ENCODE measurements at places on chromosomes 16 and 17.

GRCh38 chr17:48854774-48855476 is 24.1 kb downstream of the CALCOCO2 start:
- DNase-seq = no peak

DNA sequence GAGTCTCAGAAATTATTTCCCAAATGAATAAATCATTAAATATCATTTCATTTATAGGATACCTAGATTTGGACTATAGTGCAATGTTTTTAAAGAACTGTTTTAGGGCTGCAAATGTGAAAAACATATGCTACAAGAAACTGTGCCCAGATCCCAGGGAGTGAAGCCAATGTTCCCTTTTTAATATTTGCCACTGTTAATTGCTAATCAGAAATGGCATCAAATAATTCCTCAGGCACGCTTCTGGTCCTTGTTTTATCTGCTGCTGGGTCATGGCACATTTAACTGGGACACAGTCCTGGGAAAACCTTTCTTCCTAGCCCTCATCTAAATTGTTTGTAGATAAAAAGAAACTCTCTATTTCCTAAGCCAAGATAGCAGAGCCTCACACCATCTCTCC is 79.3 kb upstream of the CNTNAP4 start:
- no peak for DNase-seq

GRCh38 chr17:82794781-82795482 is 43.1 kb downstream of the TBCD start:
- no peak for DNase-seq

- no peak for DNase-seq
Observed at GRCh38 chr16:22734368-22734767, 79.6 kb upstream of the HS3ST2 start.

GRCh38 chr16:88732172-88732960 is 26.1 kb downstream of the CTU2 start:
- DNase-seq = no peak

- no peak for DNase-seq
Observed at GRCh38 chr17:36470499-36470898, 16.0 kb upstream of the ZNHIT3 start.

DNA sequence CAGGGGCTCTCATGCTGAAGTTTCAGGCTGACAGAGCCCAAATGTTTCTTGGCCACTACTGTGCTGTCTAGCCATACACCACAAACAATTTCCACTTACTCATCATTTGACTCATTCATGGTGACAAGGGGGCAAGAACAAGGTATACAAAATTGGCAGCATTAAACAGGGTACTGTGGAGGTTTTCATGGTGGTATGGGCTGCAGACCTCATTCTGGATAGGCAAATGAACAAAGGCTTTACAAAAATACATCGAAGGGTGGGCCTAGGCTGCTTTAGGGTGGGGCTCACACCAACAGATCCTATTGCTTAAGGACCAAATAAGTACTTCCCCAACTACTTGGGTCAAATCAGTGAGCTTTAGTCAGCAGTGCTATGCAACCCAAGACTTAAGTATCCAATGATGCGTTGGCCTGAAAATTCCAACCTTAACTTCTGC is 53.0 kb downstream of the N4BP1 start:
- DNase-seq = no peak

- no peak for DNase-seq
Observed at GRCh38 chr16:4360538-4361021, 9.5 kb upstream of the PAM16 start.

DNA sequence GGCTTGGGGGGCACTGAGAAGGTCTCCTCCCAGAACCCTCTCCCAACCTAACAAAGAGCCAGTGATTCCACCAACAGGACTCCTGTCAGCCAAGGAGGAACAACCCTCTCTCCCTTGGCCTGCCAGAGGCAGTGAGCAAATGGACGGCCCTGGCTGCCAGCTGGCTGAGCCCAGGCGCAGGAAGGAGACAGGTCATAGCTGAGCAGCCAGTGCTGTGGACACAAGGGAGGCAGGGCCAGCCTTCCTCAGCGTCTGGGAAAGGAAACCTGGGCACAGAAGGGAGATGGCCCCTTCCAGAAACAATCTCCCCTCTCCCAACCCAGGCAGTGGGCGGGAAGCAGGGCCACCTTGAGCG is 2.1 kb downstream of the MPO start:
- no peak for DNase-seq

DNA sequence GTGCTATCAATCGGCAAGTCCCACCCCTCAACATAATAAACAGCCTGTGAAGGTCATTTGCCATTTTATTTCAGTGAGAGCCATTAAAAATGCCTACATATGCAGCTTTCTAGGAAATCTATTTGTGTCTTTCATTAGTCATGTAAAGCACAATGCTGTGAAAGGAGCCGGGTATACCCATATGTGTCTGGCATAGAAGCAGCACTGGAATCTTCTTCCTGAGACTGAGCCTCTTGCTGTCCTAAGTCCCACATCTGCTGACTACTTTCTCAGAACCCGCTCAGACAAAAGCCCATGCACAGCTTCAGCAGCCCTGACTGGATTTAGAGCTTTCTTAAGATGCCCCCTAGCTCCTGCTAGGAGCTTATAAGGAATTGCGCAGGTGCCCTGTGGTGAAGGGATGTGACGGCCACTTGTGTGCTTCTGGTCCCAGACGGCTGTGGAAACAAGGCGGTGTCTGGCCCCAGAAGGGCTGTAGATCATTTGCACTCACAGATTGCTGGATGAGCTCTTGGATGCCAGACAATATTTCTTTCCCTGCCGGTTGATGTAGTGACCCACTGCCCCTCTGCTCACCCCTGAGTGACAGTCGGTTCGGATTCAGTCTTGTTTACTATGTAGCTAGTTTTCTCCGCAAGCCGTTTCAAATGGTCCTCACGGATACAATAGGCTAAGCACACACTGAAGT is 172.2 kb downstream of the ANKFN1 start:
- DNase-seq = no peak

- no peak for DNase-seq
Observed at GRCh38 chr16:24074574-24074973, 181.6 kb upstream of the CACNG3 start.

GRCh38 chr17:37488009-37488604 is 1.6 kb upstream of the DUSP14 start:
- no peak for DNase-seq

DNA sequence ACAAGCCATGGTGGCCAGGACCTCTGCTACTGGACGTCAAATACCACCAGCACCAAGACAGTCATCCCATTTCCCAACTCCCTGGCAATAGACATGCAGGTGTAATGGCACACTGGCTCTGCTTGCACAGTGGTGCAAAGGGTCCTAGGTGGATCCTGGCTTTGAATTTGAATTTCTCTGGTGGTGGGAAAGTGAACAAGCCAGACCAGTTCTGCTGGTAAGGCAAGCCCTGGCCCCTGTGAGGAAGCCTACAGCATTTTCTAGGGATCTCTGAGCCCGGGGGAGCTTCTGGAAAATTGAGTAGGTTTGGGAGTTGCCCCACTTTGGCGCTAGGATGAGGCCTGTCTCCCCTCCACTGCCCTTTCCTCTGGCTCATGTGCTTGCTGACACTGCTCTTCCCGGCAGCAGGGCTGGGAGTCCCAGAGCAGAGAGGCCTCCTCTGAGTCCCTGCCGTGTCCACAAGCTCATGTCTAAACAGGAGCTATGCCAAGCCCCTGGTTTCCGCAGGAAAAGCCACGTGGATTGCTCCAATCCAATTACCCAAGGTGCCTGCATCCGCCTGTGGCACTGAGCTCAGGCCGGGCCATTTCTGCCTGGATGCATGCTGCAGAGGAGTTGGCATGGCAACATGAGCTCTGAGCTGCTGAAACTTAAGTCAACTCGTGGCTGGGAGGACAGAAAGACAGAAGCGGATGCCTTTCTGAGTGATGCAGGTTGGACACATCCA is 67.0 kb downstream of the PRMT7 start:
- DNase-seq = no peak

DNA sequence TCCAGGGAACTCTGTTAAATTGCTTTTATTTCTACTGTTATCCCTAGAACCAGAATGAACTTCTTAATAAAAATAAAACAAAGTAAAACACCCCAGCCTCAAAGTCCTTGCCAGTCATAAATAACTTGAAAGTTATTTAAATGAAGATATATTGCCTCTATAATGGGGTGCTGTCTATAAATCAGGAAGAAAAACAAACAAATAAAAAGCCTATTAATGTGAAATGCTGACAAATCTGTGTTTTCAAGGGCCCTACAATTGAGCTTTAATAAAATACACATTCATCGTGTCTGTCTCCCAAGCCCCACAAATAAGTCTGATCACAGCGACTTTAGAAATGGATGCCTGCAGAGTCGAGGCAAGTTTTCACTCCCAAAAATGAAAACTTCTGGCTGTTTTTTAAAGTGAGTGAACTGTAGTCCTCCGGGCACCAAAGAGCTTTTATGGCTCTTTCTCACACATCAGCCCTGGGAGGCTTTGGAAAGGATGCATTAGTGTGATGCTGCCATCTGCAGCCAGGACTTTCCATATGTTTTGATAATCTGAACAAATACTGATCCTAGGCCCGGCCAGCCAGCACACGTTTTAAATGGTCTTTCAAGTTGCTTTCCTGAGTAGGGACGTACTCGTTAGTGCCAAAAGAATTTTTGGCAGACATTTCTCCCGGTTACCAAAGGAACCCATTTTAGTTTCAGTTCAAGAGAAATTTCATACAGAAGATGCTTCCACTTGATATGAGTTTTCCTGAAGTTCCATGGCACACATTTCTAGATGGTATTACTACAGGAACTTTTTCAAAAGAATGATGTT is 16.3 kb downstream of the NACA2 start:
- DNase-seq = no peak

GRCh38 chr16:84585886-84586285 is 32.0 kb downstream of the COTL1 start:
- no peak for DNase-seq

DNA sequence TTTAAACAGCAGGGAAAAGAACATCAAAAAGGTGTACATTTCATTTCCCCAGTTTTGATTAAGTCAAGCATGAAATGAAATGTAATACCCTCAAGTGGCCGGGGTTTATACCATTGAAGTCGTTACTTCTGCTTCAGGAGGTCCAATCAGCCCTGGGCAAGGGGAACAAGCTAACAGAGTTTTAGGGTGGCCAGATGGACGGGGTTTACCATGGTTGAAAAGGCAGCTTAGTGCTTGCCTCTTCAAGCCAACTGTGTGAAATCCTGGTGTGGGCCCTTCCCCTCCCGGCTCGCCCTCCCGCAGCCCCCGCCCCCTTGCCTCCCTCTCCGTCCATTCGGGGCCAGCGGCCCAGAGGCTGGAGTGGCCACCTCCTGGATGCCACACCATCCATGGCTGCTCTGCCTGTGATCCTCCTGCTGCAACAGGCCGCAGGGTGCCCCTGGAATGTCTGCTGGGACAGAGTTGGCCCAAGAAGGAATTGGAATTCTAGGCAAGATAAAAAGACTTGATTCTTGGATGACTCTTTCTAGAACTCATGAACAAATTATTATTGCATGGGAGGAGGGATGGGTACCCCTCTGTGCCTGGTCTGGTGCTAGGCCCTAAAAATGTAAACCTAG is 296.2 kb upstream of the IRX3 start:
- DNase-seq = no peak

GRCh38 chr16:24825696-24826095 is 20.1 kb upstream of the SLC5A11 start:
- no peak for DNase-seq

DNA sequence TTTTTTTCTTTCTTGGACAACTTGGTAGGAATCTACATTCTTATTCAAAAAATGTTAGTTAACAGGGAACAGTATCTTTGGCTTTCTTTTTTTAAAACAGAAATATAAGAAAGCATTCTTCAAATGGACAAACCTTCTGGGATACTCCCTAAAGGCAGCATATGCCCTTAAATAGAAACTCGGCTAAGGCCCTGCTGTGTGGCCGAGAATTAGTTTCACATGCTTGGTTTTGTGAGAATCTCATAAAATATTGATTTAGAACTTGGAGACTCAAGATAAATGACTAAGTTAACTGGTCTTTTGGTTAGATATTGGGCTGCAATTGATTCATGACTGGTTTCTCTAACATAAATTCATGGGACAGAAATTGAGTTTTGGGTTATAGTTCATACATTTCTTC is 359.9 kb upstream of the XYLT1 start:
- DNase-seq = no peak

GRCh38 chr16:74887084-74887483 is 97.8 kb downstream of the WDR59 start:
- no peak for DNase-seq

DNA sequence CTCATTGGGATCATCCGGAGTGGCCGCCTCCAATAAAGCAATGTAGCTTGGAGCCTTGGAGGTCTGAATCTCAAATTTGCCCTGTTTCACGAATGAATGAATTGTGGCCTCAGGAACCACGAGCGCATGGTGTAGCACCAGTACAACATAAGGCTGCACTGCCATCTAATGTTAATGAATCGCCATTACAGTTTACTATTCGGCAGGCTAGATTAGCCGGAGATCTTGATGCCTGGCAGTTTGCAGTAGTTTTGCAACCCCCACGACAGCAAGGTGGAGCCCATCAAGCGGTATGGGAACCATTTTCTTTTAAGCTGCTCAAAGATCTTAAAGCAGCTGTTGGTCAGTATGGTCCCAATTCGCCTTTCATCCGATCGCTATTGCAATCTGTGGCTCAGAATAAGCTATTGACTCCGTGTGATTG is 18.8 kb downstream of the ALOX15B start:
- no peak for DNase-seq

DNA sequence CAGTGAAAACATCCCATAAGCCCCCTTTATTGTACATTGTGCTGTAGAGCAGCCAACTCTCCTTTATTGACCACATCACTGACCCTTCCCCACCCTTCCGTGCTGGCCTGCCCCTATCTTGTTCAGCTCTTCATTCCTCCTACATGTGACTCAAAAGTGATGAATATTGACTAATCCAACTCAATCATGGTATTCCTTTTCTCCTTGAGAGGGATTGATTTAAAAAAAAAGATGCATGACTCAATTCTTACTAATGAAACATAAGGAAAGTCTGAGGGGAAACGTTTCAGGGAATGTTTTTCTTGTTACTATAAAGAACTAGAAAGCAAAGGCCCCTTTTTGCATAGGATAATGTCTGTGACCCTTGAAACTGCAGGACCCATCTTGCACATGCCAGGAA is 125.2 kb upstream of the SOX9 start:
- no peak for DNase-seq

- no peak for DNase-seq
Observed at GRCh38 chr16:81668243-81669097, 110.6 kb upstream of the PLCG2 start.

GRCh38 chr17:72588561-72588960 is 467.7 kb downstream of the SOX9 start:
- DNase-seq = no peak

GRCh38 chr16:49280841-49281371 is 732 bp downstream of the CBLN1 start:
- DNase-seq = no peak

- DNase-seq = no peak
Observed at GRCh38 chr17:6539871-6540270, 16.5 kb downstream of the PITPNM3 start.
